ENCODE measurements at places on chromosomes 6 and 20.

DNA sequence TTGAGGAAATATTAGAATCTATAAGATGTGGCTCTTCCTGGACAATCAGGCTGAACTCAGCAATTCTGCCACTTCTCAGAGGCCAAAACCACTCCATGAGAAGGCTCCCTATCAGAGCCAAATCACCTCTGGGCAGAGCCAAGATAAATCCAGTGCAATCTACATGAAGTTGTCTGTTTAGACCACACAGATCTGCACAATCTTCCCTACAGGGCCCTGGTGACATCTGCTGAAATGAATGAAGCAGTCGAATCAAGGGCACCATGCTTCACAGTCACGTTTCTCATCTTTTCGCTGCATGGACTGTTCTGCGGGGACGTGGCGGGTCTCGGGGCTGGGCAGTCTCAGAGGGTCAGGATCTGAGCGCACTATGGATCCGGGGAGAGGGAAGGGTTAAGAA, 60.1 kb upstream of the CD93 start:
- no peak for DNase-seq

- DNase-seq: no peak
These were observed 3.4 kb downstream of the CST2 start for GRCh38 chr20:23823111-23823510.

GRCh38 chr6:130811932-130812331, 15.3 kb upstream of the SMLR1 start:
- peak; percentile 8 for DNase-seq

DNA sequence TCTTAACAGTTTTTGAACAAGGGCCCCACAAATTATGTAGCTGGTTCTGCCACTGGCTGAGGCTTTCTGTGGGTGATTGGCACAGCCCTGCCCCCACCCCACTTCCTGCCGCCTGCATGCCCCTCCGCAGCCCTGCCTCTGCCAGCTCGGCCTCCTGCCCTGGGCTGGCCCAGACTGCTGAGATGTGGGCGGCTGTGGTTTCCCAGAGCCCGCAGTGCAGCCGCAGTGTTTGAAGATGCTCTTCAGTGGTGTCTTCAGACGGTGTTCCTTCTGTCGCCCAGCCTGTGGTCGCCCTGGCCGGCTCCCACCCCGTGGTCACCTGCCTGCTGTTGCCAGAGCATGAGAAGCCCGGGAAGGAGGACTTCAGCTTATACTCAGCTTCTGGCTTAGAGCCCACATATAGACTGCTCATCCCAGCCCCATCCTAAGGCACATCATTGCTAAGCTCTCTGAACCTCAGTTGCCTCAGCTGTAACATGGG, 154.3 kb downstream of the VEGFA start:
- no peak for DNase-seq

- no peak for DNase-seq
These were observed 23.6 kb downstream of the PKHD1 start for GRCh38 chr6:52063584-52064344.

- DNase-seq: no peak
These were observed 364.9 kb downstream of the GRIK2 start for GRCh38 chr6:101758368-101758767.

DNA sequence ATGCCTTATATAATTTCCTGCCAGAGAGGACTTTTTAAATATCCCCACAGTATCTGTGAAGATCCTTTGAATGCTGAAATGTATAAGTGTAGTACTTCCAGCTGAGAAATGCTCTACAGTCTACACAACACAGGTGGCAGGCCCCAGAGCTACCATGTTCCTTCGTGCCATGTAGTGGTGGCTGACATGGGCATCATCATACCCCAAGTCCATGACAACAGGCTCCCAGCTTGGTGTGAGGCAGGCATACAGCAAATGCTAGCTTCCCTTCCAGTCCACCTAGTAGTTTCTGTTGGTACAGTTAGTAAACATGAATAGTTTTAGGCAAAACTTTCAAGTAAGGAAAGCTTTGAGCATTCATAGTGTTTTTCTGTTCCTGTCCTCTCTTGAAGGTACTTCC, 61.2 kb upstream of the EMILIN3 start:
- no peak for DNase-seq

- no peak for DNase-seq
These were observed 15.9 kb upstream of the MDGA1 start for GRCh38 chr6:37713529-37714119.

- no peak for DNase-seq
These were observed 122.8 kb upstream of the BEND3 start for GRCh38 chr6:107237992-107238660.

DNA sequence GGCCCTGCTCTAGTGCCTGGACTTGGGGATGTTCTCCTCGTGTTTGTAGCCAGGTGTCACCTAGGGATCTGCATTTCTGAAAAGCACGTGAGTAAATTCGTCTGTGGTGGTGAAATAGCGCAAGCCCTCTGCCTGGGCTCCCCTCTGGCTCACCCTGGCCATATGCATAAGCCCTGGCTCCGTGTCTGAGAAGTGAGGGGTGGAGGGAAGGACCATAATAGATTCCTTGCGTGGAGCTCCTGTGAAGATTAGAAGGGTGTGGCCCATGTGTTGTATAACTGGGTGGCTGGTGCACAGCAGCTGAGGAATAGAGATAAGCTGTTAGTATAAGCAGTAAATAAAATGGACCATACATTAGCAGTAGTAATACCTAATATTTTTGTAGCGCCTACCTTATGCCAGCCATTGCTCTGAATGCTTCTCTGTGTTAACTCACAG, 4.8 kb downstream of the BCAS1 start:
- DNase-seq: no peak

- DNase-seq: peak; percentile 80
These were observed at the start of the genes DYNLT2 and ERMARD for GRCh38 chr6:169751242-169752073. TSS of gene DYNLT2 (minus strand) at chr6:169751572. CDS start at chr6:169751458, 114 bp downstream. TSS of gene ERMARD (plus strand) at chr6:169751622. CDS start at chr6:169751658, 36 bp downstream.

- DNase-seq: no peak
These were observed 91.3 kb downstream of the VEGFA start for GRCh38 chr6:43861212-43861894.

- DNase-seq: no peak
These were observed 14.7 kb downstream of the AKIRIN2 start for GRCh38 chr6:87687296-87687695.

DNA sequence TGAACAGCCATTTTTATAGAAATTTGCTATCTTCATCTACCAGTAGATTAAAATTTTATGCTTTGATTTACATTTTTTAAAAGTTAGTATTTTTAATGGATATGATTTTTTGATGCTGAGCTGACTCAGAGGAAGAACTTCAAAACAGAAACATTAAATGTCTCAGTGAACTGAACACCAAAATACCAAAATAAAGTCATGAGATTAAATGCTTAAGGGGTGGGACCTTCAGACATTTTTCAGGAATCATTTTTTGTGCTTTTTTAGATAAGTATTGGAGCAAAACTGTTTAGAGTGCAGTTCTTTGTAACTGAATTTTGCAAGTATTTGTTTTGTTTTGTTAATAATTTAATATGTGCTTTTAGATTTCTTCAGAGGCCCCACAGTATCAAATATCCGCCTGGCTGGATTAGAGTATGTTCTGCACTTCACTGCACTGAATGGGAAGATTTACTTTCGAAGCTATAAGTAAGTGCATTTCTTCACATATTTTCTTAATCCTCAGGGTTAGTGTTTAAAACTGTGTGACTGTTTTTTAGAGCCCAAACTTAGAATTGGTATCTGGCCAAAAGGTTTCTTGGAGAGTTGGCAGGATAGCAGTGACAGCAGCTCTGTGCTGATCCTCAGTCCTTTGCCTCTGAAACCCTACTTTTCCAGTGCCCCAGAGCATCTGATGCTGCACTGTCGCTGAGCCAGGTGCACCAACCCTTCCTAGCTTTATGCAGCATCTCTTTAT, 33.7 kb downstream of the RPF2 start:
- DNase-seq: no peak

- no peak for DNase-seq
These were observed 36.9 kb upstream of the BLCAP start for GRCh38 chr20:37564388-37565133.

DNA sequence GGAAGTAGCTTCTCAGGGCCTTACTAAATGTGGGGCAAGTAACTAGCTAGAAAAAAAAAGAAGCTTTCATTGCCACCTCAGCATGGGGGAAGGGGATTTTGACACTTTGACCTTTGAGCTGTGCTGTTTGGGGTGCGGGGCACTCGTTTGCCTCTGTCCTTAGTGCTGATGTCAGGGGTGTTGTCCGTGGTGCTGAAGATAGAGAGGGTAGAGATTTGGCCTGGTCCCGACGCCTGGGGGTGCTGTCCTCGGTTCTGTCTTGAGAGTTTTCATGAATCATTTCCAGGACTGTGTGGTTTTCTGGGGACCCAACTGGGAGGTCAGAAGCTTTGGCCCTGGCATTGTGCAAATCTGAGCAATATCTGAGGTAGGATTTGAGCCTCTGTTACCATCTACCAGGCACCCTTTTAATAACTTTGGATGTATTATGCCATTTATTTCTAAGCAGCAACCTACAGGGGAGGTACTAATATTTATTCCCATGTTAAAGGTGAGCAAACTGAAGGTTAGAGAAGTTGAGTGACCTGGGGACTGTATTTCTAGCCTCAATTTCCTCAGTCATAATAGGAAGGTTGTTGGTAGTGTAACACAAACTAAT, 78.0 kb downstream of the DLGAP4 start:
- DNase-seq: no peak

DNA sequence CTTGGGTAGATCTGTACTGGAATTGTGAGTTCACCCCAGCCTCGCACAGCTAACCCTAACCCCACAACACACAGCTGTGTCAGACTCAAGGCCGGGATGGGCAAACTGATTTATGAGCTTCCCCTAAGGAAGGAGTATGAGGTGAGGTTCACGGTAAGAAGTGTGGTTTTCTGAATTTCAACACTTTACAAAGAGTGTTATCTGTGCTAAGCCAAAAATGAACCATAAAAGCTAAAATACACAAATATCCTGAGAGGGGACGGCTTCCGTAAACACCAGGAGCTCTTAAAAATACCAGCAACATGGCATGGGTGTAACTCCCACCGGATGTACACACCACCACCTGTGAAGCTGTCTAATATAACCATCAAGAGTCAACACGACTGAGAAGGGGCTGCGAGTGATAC, 101.2 kb downstream of the ATP9A start:
- no peak for DNase-seq

DNA sequence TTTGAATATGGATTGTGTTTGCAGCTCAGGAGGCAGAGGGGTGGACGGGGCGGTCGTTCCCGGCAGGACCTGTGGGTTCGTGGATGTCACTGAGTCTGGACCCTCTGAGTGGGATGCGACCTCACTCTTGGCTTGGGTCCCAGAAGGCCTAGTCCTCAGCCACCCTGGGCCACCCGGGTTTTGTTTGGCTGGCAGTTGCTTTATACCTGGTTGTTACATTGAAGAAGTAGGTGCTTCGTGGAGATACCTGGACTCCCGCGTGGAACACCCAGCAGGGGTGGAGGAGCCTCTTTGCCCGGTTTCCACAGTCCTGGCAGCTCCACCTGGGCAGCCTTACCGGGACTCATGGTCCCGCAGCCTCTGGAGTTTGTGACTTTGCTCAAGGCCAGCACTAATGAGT, 405.1 kb downstream of the TAF4 start:
- DNase-seq: no peak

DNA sequence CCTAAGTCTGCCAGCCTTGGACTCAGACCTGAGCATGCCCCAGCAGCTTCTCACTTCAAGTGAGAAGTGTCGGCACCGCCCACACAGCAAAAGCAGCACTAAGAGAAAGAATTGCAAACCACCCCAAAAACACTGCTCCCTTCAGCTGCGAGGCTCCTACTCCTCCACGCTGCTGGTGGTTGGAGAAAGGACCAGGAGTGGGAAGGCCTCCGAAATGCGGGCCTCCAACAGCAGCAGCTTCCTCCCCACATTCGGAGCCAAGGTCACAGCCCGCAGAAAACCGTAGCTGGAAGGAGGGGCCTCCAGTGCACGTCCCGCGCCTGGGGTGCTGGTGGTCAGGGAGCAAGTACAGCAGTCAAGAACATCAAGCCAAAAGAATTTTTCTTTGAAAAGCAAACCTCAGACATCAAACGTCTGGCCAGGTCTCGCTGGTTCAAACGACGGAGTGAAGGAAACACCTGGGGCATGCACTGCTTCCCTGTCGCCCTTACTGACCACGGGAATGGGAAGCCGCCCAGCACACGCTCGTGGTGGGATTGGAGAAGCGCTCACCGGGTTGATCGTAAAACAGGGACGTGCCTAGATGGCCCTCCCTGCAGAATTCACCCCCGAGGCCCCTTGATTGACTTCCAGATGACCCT, 185.6 kb upstream of the CST7 start:
- DNase-seq: no peak

DNA sequence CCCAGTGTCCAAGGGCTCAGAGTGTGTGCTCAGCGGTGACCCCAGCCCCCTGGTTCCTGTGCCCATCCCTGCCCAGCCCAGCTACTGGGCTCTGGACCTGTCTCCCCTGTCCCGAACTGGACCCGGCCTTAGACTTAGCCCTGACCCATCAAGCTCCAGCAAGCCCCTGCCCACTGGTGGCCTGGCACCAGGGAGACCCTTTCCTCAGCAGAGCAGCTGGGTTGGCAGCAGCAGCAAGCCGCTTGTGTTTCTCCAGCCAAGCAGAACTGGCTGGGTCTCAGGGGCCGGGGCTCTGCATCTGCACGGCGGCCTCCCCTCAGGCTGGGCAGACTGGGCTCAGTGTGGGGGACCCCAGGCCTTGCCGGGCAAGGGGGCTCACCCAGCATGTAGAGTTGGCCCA, 801 bp downstream of the SPDEF start:
- no peak for DNase-seq

DNA sequence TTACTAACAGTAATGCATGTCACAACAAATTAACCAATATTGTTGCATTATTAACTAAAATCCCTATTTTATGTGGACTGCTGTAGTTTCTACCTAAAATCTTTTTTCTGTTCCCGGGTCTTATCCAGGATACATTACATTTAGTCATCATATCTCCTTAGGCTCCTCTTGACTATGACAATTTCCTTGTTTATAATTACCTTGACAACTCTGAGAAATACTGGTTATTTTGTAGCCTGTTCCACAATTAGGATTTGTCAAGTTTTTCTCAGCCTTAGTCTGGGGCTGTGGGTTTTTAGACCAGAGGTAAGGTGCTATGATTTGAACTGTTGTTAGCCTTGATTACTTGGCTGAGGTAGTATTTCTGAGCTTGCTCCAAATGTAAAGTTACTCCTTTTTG, 3.7 kb downstream of the FBXO5 start:
- no peak for DNase-seq

- DNase-seq: no peak
These were observed 177.6 kb downstream of the PLCB1 start for GRCh38 chr20:8309634-8310033.

DNA sequence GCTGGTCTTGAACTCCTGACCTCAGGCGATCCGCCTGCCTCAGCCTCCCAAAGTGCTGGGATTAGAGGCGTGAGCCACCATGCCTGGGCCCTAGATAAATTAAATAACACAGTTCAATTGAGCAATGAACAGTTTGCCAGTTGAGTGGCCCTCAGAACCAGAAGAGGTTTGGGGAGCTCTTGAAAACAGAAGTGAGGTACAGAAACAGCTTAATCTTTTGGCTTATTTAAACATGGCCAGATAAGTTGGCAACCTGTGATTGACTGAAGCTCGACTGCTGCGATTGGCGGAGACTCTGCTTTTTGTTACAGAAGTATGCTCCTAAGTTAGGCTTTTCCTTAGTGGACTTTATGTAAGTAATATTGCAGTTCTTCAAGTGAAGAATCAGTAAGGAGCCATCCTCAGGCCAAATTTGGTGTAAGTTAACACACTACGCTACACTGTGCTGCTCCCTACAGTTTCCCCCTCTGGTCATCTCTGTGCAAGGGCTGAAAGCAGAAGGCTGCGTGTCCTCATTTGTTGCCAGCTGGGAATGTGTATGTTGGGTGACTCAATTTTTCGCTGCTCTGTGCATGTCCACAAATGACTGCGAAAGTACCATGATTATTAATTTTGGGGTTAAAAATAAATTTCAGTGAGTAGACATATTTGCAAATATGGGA, 9.8 kb downstream of the XRN2 start:
- DNase-seq: no peak
